ENCODE measurements at places on chromosomes 13 and 19.
A peak's percentile ranks its signal among the peaks of the same experiment; 100 is the strongest.

GRCh38 chr19:51137792-51138425 lies 4.2 kb upstream of the SIGLEC7 start:
- no peak for DNase-seq

DNA sequence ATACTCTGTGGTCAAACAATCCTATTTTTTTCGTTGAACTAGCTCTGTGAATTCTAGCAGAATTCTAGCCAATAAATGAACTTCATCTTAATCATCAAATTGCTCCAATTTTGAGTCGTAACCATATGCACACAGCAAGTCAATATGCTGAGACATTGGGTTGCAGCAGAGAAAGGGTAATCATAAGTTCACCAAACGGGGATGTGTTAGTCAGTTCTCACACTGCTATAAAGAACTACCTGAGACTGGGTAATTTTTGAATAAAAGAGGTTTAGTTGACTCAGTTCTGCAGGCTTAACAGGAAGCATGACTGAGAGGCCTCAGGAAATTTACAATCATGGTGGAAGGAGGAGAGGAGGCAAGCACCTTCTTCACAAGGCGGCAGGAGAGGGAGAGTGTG lies 67.7 kb upstream of the ABCC4 start:
- no peak for DNase-seq

DNA sequence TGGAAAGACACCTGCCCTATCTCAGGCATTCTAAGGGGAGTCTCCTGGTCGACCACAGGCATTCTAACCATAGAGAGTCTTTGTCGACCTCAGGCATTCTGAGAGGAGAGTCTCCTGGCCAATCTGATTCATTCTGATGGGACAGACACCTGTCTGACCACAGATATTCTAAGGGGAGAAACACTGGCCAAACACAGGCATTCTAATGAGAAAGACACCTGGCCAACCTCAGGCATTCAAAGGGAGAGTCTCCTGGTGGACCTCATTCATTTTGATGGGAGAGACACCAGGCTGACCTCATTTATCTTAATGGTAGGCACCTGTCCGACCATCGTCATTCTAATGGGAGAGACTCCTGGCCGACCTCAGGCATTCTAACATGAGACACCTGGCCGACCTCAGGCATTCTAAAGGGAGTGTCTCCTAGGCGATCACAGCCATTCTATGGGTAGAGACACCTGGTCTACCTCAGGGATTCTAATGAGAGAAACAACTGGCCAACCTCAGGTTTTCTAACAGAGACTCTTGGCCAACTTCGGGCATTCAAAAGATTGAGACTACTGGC lies 1351.5 kb downstream of the UQCRFS1 start:
- DNase-seq = no peak

- no peak for DNase-seq
Measured at GRCh38 chr19:46834984-46835383, 15.7 kb downstream of the AP2S1 start.

DNA sequence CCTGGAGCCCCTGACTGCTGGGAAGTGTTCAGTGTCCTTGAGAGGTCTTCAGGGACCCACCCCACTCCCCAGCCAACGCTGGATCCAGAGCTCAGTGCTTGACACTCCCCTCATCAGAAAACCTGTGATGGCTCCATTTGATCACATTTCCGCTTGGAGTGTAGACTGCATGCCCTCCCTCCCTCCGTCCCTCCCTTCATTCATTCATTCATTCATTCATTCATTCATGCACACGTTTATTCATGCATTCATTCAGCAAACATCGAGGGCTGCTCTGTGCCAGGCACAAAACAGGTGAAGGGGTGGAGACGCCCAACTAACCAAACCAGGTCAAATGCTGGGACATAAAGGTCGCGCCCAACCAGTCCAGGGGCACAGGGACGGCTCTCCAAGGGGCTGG lies 13.7 kb downstream of the PGLS start:
- no peak for DNase-seq

GRCh38 chr13:31631746-31632145 lies 107.6 kb upstream of the RXFP2 start:
- no peak for DNase-seq

GRCh38 chr13:46053162-46054012 lies 841 bp upstream of the ZC3H13 start:
- no peak for DNase-seq

DNA sequence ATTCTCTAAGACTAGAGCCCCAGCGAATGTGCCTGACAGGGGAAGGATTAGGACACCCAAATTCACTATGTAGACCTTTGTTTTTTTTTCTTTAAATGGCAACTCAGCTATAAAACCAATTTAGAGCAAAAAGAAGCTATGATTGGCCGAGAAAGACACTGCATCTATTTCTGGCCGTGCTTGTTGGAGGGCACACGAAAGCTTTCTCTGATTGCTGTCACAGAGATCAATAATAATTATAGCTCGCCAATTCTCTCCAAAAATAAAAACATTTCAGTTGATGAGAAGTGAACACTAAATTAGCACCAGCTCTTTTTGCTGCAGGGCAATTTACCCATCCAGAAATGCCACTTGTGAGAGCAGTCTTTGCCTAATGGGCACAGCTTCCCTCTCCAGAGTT lies 31.2 kb downstream of the CBY2 start:
- DNase-seq = no peak

- no peak for DNase-seq
Measured at GRCh38 chr19:58407658-58408151, 744 bp upstream of the ZNF584 start.

DNA sequence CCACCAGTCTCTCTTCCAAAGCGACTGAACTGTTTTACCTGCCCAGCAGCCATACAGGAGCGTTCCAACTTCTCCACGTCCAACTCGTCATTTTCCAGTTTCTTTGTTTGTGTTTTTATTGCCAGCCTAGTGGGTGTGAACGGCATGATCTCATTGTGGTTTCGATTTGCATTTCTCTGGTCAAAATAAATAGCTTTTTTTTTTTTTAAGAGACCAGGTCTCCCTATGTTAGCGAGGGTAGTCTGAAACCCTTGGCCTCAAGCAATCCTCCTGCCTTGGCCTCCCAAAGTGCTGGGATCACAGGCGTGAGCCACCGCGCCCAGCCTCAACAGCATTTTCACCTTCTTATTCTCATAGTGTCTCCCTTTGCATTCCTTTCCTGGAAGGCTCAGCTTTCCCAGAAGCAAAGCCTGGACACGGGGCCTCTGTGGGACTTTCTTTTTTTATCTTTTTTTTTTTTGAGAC lies 4.2 kb upstream of the JSRP1 start:
- no peak for DNase-seq

DNA sequence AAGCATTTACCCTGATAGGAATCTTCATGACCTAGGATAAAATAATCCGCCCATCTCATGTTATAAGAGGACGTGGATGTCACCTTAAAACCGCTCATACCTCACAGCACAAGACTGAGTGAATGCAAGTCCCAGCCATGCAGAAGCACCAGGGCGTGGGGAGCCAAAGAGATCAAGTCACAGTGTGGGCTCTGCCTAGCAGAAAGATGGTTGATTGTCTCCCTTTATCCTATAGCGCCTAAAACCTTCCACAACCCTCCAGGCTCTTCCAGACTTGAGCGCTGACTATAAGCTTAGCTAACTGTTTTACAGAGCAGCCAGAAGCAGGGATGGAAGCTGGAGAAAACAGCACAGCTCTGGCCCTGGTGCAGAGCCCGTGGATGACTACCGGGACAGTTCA lies 6.8 kb upstream of the ANKRD10 start:
- DNase-seq = no peak

- DNase-seq = no peak
Measured at GRCh38 chr13:30129411-30129810, 177.9 kb downstream of the KATNAL1 start.

GRCh38 chr13:74570834-74571233 lies 436.6 kb upstream of the KLF12 start:
- no peak for DNase-seq

GRCh38 chr19:32646556-32646955 lies 28.4 kb downstream of the ANKRD27 start:
- no peak for DNase-seq

- no peak for DNase-seq
Measured at GRCh38 chr19:3045885-3046697, 16.2 kb downstream of the TLE5 start.

DNA sequence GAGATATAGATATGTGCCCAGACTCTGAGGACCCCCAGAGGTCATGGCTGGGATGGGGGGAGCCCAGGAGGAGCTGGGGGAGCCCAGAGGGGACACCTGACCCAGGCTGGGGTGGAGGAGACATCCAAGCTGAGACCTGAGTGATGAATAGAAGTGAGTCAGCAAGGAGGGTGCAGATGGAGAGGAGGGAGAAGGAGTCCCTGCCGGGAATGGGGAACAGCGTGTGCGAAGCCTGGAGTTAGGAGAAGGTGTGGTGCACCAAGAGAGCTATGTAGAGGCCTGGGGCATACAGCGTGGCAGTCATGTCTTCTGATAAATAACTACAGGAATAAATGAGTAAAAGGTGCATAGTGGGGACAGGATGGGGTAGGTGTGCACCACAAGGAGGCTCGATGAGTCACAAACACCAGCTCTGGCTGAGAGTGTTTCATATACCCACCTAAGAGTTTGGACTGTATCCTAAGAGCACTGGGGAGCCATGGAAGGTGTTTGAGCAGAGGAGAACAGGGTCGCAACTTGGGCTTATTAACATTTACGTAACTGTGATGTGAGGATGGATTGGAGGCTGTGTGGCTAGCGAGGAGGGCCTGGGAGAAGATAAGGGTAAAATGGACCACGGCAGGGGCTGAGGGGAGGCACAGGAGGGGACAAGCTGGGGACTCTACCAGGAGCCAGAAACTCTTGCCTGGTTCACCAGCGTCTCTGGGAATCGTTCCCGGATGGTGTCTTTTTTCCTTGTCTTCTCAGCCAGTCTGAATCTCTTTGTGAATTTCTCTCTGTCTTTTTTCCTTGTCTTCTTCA lies 1.4 kb downstream of the CEACAM18 start:
- no peak for DNase-seq

- DNase-seq = no peak
Measured at GRCh38 chr13:112333756-112334543, 42.2 kb upstream of the SPACA7 start.

DNA sequence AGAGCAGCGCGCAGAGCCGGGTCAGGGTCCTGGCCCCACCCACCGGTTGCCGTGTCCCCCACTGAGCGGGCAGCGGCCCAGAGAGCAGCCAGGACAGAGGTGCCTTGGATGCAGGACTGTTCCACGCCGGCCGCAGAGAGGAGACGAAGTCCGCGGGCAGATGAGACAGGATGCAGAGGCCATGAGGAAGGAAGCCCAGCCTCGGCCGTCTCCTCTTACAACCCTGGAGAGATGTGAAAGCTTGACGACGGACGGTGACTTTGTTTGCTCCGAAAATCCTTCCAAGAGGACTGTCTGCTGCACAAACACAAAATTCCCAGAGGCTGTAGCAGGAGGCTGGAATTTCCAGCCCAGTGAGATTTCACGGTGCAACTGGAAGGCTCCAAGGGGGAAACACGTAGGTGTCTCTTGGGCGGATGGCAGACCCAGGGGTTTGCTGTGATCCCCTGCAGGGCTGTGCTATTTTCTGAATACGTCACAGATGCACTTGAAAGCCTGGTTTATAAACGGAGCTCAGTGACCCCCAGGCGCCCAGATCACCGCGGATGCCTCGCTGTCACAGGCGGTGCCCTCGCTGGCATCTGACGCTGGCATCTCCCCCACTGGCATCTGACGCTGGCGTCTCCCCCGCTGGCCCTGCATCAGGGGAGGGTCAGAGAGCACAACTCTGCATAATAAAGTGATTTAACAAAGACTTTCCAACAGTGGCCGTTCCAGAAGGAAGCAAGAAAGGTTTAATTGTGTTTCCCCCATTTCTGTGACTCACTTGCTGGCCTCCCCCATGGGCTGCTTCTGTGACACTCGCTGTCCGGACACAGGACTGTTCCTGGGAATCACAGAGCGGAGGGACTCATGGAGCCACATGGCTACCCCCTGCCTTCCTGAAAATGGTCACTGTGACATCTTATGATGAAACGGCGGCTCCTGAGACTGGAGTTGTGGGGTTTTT lies 62.0 kb upstream of the C13orf46 start:
- no peak for DNase-seq

DNA sequence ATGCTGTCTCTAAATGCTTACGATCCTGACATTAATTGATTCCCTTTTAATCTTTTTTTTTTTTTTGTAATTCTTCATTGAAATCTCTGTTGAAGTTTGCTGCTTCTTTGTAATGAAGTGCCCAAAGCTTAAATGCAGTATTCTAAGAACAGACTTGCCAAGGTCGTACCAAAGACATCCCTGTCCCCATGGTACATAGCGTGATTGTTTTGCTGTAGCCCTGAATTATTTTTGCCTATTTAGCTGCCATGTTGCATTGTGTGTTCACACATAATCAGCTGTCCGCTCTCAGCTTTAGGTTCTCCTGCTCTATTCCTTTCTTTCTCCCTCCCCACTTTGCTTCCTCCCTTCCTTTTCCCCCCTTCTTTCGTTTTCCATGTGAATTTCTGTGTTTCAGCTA lies 21.1 kb downstream of the FGF9 start:
- DNase-seq = no peak

GRCh38 chr13:110300090-110300815 lies 6.7 kb downstream of the COL4A1 start:
- DNase-seq = no peak

- no peak for DNase-seq
Measured at GRCh38 chr13:77456271-77456670, 79.2 kb upstream of the SCEL start.

GRCh38 chr13:45925151-45925550 lies 73.6 kb upstream of the SIAH3 start:
- DNase-seq = no peak

DNA sequence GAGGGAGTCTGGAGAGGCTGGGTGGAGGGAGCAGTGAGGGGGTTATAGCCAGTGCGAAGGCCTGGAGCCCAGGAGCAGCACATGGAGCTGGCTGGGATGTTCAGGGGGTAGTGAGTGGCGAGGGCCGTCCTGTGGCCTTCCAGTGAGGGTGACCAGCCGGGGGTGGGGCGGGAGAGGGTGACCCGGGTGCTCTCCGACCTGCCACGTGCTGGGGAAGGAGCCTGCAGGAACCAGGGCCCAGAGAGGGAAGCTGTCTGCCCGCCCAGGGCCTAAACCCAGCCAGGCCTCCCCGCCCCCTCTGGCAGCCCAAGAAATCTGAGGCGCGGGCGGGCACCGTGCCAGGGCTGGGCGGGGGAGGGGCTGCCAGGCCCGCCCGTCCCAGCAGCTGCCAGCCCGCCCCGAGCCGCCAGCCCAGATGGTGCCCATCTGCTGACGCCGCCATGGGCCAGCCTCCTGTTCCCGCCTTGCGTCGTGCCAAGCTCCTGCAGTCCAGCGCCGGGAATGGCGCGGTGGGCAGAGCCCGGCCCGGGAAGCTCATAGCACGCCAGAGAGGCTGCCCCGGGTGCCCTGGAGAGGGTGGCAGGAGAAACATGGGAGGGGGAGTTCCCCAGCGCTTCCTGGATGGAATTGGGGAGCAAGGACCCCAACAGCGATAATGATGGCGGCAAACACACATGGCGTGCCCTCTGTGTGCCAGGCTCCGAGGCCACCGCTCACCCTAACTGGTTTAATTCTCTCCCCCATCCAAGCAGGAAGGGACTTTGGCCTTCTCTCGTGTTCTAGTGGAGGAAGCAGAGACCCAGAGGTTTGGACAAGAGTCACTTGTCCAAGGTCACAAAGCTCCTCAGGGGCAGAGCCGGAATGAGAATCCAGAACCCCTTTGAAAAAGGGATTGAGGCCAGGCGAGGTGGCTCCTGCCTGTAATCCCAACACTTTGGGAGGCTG lies 21.5 kb downstream of the NFIC start:
- peak; percentile 88 for DNase-seq

Data from ureter (tissue), 1 donor.